Activated CD4-positive, alpha-beta memory T cell treated with anti-CD3 and anti-CD28 coated beads, Interleukin-2, amount 10 ng/mL, durations not matched to agents 7 days and 5 days (primary cell): ENCODE measurements at places on chromosomes 5 and 9. TPM values are rescaled to one million over a fixed set of nuclear protein-coding genes. Genes with fewer than 3 reads are reported as not detected.
A peak's percentile ranks its signal among the peaks of the same experiment; 100 is the strongest.

The PHYHD1 gene
- 1.1 TPM for total RNA-seq

The MARCOL gene
- not detected for total RNA-seq

The SPTLC1 gene
- 55.1 TPM for total RNA-seq

The TNFSF8 gene
- total RNA-seq = 34.6 TPM

The FBLL1 gene
- total RNA-seq = not detected

The PCDHGA5 gene
- not detected for total RNA-seq

The GPSM1 gene
- total RNA-seq = 6.0 TPM

The CORO2A gene
- 7.8 TPM for total RNA-seq

The SPOCK1 gene
- 0.73 TPM for total RNA-seq

DNA sequence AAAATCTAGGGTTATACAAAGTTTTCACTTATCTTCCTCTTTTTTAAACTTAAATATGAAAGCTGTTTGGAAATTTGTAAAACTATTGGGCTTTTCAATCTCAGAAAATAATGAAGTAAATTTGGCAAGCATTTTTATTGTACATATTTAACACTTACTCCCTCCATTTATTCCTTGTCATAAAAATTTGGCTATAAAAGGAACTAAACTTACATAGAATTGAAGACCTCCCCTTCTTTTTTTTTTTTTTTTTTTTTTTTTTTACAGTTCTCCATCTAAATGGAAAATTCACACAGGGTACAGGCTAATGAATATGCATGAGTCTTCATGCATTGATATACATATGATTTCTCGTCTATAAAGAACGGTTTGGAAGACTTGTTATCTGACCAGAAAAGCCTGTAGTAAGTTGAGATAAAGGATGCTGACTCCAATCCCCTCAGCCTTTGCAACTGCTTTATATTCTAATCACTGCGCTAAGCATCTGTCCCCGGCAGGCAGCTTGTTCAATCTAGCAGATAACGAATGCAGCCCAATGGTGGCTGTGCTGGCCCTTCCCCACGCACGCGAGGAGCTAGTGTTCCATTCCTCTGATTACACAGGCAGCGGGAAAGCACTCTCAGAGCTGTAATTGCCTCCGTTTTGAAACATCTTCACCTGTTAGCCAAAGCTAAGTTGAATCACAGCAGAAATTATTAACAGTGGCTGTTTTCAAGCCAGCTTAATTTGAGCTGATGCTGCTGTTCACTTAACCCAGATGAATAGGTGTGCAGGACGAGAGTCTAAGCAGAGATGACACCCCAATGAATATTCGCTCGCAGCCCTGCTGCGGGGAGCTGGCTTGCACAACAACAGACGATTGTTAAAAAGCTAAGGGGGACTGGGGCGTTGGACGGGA is 453.8 kb upstream of the ZNF608 start:
- no peak for DNase-seq

GRCh38 chr5:100691548-100691947 is 156.4 kb downstream of the FAM174A start:
- no peak for DNase-seq

- DNase-seq = no peak
These were observed 32.3 kb downstream of the ERCC6L2 start for GRCh38 chr9:95907794-95908193.

GRCh38 chr9:34611251-34611810 is 566 bp downstream of the RPP25L start:
- DNase-seq = no peak

DNA sequence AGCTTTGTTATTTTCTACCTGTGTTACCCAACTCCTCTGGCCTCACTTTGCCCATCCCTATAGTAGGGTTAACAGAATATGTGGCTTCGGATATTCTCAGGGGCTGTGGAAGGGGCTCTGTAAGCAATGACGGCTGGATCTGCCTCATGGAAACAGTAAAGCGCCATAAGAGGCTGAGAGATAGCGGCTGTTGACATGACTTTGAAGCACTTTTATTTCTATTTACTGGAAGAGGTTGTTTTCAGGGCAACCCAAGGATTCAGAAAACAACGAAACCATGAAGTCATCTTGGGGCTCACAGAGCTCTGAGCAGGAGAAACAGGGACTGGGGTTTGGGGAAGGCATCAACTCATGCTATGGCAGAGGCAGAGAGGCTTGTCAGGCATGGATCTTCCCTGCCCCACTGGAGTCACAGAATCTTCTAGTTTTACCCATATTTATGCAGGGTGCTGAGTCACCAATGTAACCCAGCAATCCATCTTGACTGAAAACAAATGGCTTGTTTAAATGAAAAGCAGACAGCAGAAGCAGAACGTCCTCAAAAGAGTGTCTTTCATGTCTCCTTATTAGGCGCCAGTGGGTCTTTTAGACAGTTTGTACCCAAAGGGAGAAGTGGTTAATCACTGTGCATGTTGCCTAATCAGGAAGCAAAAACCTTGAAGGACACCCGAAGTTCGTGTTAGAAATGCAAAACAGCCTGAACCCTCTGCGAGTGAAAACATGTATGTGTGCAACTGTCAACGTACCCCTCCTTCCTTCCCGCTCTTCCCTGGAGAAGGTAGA is 113.0 kb downstream of the COL23A1 start:
- DNase-seq = no peak

DNA sequence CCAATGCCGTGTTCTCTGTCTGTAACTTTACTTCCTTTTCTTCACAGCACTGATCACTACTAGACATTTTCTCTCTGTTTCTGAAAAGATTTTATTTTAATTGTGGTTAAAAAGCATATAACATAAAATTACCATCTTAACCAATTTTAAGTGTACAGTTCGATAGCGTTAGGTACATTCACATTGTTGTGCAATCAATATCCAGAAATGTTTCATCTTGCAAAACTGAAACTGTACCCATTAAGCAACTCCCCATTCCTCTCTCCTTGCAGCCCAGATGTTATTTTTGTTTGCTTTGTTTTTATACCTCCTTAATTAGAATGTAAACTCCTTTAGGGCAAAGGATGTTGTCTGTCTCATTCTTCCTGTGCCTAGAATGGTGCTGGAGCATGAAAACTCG is 47.5 kb downstream of the COL27A1 start:
- no peak for DNase-seq

GRCh38 chr9:89638893-89639292 is 34.1 kb downstream of the GADD45G start:
- no peak for DNase-seq

DNA sequence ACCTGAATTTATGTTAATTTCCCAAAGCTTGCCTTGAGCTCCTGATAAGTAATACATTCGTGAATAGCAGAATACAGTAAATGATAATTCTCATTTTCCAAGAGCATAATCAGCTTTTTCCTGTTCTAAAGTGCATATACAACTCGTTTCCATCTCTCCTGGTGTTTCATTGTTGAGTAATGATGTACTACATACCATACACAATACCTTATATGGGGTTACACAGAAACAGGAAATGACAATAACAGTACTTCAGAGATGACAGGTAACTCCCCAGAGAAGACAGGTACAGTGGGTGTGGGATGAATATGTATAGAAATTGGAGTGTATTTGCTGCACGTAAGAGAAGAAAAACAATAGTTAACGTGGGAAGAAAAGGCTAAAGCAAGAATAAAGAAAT is 287.1 kb downstream of the TENT4A start:
- DNase-seq = no peak

DNA sequence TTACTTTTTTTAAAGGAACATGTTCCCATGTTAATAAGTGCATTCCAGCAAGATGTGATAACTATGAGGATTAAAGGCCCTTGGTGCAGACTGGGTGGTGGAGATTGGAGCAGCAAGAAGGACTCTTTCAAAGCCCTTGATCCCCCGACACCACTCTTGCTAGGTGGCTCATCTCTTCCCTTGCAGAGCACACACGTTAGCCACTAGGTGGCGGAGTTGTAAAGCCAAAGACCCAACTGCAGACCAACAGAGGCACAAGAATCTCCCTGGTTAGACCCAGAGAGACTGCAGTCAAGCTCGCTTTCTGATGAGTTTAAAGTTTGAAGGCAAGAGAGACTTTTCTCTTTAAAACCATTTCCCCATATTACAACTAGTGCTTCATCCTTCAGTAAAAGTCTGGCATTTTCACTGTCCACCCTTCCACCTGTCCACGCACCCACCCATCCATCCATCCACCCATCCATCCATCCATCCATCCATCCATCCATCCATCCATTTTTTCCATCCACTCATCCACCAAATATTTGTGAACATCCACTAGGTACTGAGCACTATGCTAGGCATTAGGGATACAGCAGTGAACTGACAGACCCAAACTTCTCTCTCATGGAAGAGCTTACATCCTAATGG is 226.9 kb downstream of the MSX2 start:
- peak; percentile 64 for DNase-seq

DNA sequence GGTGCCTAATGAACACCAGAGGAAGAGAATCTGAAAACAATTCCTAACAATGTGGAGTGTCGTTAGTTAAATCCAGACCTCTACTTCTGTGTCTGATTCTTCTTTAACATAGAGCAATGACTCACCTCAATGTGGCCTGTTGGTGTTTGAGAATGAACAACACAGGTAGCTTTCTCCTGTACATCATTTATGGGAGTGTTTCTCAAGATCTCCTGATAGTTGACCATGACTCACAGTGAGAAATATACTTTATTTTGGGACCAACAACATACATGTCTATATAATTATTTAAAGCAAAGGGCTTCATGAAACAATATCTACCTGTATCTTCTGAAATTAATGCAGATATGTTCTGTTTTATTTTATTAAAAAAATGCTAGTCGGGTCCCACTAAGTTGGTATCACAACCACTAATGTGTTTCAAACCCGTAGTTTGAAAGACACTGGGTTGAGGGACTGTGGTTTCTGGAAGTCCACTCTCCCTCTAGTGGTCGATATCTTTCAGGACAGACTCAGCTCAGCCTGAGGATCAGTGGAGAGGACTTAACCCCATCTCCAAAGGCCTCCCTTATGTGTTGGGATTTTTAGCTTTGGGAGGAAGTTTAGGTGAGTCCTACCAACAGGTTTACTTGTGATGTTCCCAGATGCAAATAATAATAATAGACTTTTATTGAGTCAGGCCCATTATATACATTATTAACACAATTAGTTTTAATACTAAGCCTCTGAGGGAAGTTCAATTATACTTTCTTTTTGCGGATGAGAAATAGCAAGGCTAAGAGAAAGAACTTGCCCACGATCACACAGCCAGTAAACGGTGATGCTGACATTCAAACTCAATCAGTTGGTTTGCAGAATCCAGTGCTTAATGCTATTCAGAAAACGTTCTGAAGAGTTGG is 70.0 kb upstream of the KLF9 start:
- DNase-seq = no peak

DNA sequence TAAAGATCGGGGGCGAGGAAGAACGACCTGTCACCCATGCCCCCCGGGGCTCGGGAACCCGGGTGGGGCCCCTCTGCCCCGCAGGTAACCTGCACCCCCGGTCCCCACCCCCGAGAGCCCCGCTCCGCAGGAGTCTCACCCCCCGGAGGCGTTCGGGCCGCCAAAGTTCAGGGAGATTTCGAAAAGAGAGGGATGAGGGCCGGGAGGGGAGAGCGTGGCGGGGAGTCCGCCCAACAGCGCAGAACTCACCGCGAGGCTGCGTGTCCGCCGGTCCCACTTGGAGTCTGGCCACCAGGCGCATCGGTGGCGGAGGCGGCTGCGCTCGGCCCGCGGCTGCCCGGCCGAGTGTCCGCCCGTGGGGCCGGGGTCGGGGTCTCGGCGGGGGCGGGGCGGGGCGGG is at the start of gene PHF19:
Gene PHF19 (minus strand): TSS at position 347 of the 399 bp plus-strand sequence. CDS start 2,447 bp downstream, outside the sequence.
- no peak for DNase-seq

DNA sequence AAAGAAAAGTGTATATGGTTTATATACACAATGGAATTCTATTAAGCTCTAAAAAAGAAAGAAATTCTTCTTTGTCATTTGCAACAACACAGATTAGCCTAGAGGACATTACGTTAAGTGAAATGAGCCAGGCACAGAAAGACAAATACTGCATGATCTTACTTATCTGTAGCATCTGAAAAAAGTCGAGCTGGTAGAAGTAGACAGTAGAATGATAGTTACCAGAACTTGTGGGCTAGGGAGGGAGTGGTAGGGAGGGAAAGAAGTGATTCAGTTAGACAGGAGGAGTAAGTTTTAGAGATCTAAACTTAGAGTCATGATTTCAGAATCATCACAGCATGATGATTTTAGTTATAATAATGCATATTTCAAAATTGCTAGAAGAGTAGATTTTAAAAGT is 184.6 kb downstream of the TLE4 start:
- DNase-seq = no peak

DNA sequence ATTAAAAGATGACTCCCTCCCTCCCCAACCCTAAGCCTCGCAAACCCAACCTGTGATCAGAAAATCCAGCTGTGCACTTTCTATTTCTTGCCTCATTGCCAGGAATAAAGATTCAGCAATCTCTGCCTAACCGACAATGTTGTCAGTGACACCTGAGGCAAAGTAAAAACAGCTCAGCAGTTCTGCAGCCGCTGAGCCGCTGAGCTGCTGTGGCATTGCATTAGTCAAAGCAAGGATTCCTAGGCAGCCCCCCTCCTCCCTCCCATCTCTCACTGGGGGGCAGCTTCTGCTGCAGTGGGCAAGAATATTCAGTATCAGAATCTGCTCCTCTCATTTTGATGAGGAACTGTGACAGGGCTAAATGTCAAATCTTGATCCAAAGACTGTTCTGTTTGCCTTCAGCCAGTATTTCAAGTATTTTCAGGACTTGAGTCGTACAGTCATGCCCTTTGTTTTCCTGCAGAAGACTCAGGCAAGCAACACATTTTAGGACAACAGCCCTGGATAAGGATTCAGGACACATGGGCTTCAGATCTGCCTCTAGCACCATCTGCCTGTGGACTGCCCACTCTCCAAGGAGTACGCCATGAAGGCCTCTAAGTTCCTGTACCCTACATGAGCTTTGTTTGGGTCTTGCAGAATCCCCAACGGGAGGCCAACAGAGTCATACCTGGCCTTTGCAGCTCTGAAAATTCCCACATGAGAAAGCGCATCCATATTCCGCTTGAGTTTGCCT is 41.1 kb upstream of the DAP start:
- DNase-seq = no peak
